Stimulated activated CD4-positive, alpha-beta T cell treated with anti-CD3 and anti-CD28 coated beads, Interleukin-4, amount 100 ng/mL, for 48 hours (primary cell): ENCODE measurements at places on chromosomes 5 and 9.

GRCh38 chr5:134920848-134921575, 16.1 kb downstream of the PCBD2 start:
- DNase-seq: no peak

DNA sequence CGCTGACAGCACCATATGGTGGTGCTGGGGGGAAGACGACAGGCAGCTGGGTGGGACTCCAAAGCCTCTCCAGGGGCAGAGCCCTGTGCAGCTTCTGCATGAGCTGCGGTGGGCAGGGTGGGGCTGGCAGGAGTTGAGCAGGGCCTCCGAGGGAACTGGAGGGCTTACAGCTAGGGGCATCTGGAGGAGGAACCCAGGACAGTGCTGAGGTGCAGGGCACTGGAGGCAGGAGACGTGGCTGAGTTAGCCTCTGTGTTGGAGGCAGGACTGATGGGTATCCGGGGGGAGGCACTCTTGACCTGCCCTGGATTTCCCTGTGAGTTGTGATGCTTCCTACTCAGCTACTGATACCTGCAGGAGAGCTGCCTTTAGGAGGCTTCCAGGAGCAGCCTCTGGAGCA, 45.0 kb downstream of the TENT4A start:
- no peak for DNase-seq

DNA sequence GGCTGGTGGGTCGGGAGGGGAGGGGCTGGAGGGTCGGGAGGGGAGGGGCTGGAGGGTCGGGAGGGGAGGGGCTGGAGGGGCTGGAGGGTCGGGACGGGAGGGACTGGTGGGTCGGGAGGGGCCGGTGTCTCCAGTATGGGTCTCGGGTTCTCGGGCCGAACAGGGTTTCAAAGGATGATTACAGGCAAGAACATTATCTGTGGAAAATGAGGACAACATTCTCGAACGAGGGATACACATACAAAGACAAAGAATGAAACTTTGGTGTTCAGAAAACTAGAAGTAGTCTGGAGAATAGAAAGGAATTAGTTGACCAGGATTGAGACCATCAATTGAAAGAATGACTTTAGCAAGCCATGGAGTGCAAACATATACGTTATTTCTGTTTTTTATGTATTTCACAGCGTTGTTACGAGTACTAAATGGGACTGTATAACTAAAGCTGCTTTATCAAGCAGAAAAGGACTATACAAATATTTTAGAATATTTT, 360 bp upstream of the ZCCHC10 start:
- no peak for DNase-seq

- no peak for DNase-seq
These were observed 844 bp downstream of the POLR3G start for GRCh38 chr5:90475436-90475980.

- DNase-seq: no peak
These were observed 272.5 kb downstream of the TMEM38B start for GRCh38 chr9:105966834-105967233.

DNA sequence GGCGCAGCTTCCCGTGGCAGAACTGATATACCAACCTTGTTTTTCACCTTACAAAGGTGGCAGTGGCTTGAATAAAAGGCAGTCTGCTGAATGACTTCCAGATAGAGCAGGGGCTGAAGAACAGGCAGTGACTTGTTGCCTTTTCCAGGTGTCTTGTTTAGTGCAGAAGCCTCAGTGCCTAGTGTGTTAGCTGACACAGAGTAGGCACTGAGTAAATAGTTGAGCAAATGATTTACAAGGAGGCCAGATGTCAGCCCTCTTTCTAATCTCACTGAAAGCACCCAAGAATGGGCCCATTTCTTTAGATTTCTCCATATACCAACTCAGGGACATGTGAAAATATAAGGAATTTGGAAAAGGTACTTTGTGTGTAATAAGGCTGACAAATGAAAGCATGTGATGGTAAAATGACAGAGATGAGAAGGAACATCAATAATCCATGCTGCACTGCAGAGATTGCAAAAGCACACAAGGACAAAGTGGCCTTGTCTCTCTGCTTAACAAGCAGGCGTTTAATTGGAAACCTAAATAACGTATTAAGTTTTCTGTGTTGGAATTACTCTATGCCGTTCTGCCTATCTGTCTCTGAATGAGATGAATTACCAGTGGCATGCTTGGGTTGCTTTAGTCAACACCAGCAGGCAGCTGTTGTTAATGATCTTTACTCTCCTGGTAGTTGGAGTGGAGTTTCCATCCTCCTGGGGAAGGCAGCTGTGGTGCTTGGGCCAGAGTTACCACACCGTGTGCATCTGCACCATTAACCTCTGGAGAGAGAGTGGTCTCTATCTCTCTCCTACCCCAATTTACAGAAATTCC, 360.1 kb upstream of the C9orf72 start:
- DNase-seq: no peak

GRCh38 chr9:12698986-12699385, 5.8 kb downstream of the TYRP1 start:
- no peak for DNase-seq

DNA sequence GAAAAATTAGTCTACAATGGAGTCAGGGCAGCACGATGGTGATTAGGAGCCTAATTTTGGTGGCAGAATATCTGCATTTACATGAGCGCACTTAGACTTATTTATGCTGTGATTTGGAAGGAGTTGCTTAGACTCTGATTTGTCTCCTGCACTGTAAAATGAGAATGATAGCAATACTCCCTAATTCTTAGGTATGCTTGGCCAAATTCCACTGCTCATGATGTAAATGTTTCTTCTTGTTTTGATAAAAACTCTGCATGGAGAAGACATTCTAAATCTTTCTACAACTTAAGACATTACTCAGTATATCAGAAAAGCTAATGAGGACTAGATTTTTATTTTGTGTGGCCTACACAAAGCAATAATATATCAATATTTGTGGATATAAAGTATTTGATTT, 205.4 kb downstream of the CDH18 start:
- no peak for DNase-seq

DNA sequence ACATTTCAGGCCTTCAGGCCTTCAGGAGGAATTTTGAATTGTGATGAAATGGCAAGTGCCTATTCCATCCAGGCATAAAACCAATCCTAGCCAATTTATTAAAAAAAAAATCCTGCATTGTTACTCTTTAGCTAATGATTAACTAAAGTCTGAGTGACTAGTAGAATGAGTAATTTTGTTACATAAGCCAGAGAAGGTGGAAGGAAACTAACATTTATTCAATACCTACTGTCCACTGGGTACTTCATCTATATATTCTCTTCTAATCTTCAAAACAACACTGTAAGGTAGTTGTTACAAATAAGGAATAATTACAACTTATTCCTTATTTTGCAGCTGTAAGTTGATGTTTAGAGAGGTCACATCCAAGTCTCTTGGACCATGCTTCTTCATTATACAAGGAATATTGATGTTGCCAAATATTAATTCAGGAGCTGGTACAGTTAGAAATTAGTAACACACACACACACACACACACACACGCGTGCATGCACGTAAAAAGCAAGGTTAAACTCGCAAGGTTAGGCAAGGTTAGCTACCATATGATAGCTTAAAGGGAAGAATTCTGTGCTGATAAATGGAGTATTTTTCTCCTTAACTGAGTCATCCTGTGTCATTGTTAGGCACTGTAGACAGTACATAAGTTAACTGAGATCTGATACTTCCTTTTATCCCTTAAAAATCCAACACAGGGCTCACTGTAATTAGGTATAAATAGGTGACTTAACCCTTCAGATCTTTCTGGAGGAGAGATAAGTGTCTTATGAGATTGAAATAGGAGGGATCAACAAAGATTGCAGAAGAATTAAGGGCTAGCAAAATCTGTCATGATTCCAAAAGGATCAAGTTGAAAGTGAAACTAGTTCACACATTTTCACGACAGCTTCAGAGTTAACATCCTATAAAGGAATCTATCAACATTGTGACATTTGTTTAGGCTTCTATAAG, 596.9 kb downstream of the PDE4D start:
- DNase-seq: no peak

DNA sequence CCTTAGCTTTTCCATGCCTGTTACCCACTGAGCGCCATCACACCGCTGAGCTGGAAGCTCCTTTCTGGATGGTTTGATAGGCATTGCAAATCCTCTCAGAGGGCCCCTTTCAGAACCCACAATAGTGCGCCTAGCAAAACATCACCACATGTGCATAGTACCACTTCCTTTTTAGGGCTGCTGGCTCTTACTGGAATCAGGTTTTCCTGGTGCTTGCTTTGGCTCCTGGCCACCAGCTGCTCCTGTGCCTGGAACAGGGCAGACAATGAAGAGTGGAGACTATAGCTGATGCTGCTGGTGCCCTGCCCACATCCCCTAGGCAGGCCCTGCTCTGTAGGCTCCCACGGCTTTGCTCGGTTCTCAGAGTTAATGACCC, 163.6 kb upstream of the SEMA6A start:
- DNase-seq: no peak

- DNase-seq: no peak
These were observed 24.4 kb upstream of the TGFBI start for GRCh38 chr5:136004436-136004835.

DNA sequence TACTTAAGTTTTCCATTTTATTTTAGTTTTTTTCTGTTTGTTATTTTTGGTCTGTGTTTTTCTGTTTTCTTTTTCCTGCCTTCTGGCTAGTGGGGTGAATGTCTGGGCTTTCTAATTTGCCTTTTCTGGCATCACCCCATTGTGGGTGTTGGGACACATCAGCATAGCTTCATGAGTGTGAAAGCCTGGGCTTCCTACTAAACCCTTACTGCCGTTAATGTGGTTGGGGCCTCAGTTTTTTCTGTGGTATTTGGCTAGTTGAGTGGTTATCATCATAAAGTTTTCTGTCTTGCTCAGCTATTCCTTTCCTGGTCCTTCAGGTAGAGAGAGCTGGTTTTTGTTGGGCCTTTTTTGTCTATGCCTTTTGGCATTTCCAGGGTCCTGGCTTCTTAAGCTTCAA, 21.4 kb downstream of the C5orf47 start:
- DNase-seq: no peak

GRCh38 chr9:117825609-117826347, 121.6 kb downstream of the TLR4 start:
- no peak for DNase-seq

DNA sequence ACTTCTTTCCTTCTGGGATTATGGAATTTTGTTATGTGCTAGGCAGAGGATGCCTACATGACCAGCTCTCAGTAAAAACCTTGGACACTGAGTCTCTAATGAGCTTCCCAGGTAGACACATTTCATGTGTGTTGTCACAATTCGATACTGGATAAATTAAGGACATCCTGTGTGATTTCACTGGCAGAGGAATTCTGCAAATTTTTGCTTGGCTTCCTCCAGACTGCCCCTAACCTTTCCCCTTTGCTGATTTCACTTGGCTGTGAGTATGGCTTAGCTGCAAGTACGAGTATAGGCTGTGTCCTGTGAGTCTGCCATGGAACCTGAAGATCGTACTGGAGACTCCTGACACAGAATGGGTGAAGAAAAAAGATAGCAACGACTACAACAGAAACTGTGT, 47.6 kb downstream of the MRPS27 start:
- no peak for DNase-seq

GRCh38 chr5:178555771-178556211, 34.4 kb downstream of the COL23A1 start:
- no peak for DNase-seq

- DNase-seq: no peak
These were observed at the start of gene SLC46A2 for GRCh38 chr9:112890106-112891081. TSS of gene SLC46A2 (minus strand) at chr9:112890876. CDS start at chr9:112890681, 195 bp downstream.

- no peak for DNase-seq
These were observed 19.0 kb downstream of the CTXN3 start for GRCh38 chr5:127667926-127668325.

- no peak for DNase-seq
These were observed 823 bp downstream of the ST6GALNAC6 start for GRCh38 chr9:127898433-127899127.

- DNase-seq: no peak
These were observed 41.9 kb downstream of the TGFBI start for GRCh38 chr5:136070486-136071285.

DNA sequence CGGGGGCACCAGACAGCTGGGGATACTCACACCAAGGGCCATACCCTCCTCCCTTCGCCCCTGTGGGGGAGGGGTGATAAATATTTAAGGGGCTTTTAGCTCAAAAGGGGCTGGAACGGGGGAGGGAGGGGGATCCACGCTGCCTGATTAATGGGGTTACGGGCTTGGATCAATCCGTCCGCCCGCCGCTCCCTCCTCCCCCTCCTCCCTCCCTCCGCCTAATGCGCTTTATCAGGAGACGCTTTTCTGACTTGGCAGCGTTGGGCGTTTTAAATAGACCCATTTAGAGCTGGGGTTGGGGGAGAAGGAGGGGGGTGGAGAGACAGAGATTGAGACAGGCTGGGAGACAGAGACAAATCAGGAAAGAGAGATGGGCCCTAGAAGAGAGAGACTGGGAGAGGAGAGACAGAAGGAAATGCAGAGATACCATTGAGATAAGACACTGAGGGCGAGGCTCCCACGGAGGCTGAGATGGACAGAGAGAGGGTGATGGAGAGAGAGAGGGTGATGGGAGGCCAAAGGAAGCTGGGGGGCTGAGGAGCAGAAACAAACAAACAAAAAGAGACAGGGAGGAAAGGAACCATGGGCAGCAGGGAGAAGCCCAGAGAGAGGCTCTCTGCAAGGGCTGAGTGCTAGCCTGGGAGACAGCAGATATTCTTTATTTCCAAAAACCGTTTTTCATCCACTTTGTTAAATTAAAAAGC, 10.3 kb downstream of the CNTFR start:
- no peak for DNase-seq

- no peak for DNase-seq
These were observed 127.2 kb downstream of the VPS13A start for GRCh38 chr9:77304543-77304942.

- no peak for DNase-seq
These were observed 443.0 kb downstream of the ACTL7B start for GRCh38 chr9:108412755-108413154.

- no peak for DNase-seq
These were observed 11.1 kb upstream of the GLT6D1 start for GRCh38 chr9:135650408-135650807.

DNA sequence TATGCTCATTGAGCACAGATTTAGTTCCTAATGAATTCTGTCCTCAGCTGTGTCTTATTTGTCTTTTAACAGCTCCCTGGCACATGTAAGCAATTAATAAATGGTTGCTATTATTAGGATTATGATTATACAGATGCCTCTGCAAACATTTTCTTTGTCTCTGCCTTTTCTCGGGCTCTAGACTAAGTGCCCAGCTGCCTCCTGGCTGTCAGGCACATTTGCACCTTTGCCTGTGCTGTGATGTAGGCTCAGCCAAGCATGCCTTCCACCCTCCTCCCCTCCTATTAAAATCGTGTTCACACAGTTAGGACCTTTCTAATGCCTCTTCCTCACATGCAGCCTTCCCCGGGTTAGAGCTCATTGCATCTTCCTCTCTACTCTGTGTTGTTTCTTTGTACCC, 25.7 kb downstream of the NPR3 start:
- no peak for DNase-seq

- DNase-seq: no peak
These were observed 229.1 kb downstream of the ESM1 start for GRCh38 chr5:54756301-54756700.
